ENCODE measurements at places on chromosomes 4 and X.
A peak's percentile ranks its signal among the peaks of the same experiment; 100 is the strongest.

GRCh38 chrX:151564035-151564434, 560 bp downstream of the PASD1 start:
- no peak for DNase-seq

DNA sequence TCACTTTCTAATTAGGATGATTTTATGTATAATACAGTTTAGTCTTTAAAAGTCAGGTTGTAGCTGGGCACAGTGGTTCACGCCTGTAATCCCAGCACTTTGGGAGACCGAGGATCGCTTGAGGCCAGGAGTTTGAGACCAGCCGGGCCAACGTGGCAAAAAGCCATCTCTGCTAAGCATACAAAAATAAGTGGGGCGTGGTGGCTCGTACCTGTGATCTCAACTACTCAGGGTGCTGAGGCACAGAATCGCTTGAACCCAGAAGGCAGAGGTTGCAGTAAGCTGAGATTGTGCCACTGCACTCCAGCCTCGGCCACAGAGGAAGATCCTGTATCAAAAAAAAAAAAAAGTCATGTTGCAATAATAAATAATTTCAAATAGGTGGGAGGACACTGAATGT, 364.2 kb downstream of the BMPR1B start:
- DNase-seq, result no peak

GRCh38 chr4:168674866-168675265, 178.0 kb downstream of the PALLD start:
- DNase-seq, result no peak

GRCh38 chrX:39845233-39845632, 252.5 kb downstream of the BCOR start:
- no peak for DNase-seq

DNA sequence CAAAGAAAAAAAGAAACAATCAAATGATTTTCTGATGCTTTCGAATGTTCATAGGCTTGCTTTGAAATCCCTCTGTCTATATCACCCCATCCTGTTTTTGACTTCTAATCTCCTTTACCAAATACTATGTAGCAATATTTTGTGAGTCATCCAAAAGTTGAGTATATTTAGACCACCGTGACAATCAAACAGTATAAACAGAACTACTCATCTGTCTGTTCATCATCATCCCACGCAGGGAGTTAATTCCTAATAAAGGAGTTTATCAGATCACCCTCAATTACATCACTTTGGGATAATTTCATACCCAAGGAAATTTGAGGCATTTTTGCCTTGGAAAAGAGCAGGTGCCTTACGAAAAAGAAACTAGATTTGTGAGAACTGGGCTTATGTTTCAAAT, 212.9 kb downstream of the CBR4 start:
- DNase-seq, result no peak

DNA sequence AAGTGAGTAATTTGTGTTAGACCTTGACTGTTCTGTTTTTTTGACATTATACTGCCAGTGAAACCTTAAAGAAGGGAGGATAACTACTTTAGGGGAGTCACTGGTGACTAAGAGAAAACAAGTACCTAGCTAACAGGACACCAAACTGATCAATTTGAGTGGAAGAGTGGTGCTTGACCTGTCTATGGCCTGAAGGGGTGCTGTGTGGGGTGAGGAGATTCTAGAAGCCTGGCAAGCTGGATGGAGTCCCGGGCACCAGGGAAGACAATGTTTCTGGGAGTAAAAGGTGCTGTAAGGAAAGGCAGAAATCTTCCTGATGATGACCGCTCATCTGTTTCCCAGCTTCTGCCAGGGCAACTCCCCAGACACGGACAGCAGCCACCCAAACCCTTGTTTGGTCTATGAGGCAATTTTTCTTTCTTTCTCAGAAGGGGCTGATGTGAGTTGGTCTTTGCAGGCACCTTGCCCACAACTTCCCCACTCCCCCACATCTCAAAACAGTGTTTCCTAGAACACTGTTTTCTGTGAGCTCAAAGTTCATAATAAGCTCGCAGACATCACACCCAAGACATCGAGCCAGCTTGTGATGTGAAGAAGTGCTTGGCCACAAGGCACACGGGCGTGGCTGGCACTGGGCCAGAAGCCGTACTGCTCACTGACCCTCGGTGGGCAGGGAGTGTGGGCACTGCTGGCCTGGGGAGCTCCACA, 4.6 kb downstream of the TXK start:
- DNase-seq, result no peak

GRCh38 chr4:149933883-149934282, 118.2 kb upstream of the IQCM start:
- DNase-seq, result no peak

GRCh38 chrX:154412468-154412867, 1.1 kb downstream of the TAFAZZIN start:
- no peak for DNase-seq

- DNase-seq, result no peak
Observed at GRCh38 chrX:105876658-105877057, 54.3 kb downstream of the NRK start.

DNA sequence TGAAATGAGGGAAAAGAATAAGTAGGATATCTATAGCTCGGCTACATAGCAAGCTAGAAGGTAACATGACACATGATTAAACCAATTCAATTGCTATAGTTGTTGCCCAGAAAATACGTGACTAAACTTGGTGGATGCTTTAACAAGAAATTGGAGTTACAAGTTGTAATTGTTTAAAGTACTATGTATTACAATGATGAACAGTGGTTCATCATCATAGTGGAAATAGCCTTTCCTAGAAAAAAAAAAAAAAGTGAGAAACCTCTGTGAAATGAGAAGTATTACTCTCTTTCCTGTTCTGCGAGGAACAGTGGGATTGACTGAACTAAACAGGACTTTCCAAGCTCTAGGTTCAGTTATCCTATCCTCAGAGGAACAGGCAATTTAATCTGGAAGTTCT, 209.7 kb upstream of the KLF3 start:
- DNase-seq, result no peak

GRCh38 chr4:103493450-103494159, 226.2 kb downstream of the TACR3 start:
- no peak for DNase-seq

- DNase-seq, result no peak
Observed at GRCh38 chr4:155675709-155676429, 9.2 kb downstream of the GUCY1A1 start.

GRCh38 chr4:113339430-113339813, 290.0 kb downstream of the ANK2 start:
- DNase-seq, result no peak

GRCh38 chr4:76257824-76258223, 6.3 kb downstream of the FAM47E start:
- DNase-seq, result no peak

DNA sequence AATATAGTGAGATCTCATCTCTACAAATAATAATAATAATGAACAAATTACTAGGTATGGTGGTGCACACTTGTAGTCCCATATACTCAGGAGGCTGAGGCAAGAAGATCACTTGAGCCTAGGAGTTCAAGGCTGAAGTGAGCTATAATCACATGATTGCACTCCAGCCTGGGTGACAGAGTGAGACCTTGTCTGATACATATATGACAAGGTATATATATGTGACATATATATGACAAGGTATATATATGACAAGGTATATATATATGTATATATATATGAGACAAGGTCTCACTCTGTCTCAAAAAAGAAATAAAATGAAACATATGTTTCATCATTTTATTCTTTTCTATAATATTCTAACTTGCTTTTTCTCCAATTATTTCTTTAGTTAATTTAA, 278.1 kb upstream of the TET2 start:
- no peak for DNase-seq

DNA sequence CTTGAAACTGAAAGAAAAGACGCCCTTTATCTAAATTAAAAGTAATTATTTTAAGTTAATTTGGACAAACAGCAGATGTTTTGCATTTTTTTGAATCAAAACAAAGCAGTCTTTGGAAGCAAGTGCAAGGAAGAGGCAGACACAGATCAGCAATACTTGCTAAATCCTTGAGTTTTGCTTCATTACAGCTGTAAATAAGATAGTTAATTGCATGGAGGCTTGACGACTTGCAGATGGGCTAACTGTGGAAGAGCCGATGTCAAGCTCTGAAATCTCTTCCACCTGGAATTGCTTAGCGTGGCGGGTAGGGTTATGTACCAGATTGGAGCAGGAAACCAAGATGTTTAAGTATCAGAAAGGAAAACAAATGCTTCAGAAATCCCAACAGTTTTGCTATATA, 148.8 kb downstream of the POLA1 start:
- DNase-seq, result no peak

DNA sequence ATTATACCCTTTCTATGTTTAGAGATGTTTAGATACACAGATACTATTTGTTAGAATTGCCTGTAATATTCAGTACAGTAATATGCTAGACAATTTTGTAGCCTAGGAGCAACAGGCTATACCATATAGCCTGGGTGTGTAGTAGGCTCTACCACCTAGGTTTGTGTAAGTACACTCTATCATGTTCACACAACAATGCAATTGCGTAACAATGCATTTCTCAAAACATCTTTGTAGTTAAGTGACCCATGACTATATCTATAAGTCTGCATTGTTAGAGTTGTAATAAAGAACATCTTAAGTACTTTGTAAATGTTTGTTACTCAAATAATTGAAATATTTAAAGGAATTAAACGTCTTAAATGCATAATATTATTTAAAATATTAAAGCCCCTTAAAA, 379.3 kb downstream of the PPP3CA start:
- no peak for DNase-seq

DNA sequence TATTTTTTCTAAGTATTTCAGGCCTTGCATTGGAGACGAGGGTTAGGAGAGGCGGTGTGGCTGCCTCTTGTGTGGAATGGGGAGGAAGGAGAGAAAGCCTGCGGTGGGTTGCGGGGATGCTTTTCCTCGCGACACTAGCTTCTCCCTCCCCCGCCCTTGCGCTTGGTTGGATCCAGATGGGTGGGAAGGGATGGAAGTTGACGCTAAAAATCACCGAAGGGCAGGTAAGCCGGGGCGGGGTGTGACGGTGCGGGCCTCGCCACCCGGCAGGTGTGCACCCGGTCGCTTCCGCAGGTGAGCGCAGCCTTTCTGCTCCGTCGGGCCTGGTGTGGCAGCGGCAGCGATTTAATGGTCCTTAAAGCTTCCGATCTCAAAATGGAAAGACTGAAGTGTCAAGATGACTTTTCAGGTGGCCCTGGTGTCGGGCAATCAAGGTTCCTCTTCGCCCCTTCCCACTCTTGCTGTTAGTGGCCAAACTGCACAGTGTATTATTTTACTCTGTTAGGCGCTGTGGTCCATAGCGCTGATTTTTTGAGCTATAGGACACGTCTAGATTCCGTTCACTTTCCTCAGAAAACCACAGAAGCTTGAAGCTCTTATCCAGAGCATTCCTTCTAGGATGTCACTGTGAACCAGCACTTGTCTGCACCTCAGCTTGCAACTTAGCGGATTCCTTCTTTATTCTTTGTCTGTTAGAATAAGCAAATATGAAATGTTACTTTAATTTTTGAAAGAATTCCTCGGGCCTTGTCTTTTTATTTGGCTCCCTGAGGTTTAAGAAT, 765 bp downstream of the ENOPH1 start:
- DNase-seq, result no peak

- peak; percentile 52 for DNase-seq
Observed at GRCh38 chr4:71229477-71230270, 109.1 kb upstream of the SLC4A4 start.

- DNase-seq, result no peak
Observed at GRCh38 chrX:22159071-22159470, 113.6 kb upstream of the CBLL2 start.

GRCh38 chr4:83782591-83782990, 246.7 kb downstream of the GPAT3 start:
- no peak for DNase-seq

- DNase-seq, result no peak
Observed at GRCh38 chr4:102341201-102341600, 4.1 kb downstream of the SLC39A8 start.

DNA sequence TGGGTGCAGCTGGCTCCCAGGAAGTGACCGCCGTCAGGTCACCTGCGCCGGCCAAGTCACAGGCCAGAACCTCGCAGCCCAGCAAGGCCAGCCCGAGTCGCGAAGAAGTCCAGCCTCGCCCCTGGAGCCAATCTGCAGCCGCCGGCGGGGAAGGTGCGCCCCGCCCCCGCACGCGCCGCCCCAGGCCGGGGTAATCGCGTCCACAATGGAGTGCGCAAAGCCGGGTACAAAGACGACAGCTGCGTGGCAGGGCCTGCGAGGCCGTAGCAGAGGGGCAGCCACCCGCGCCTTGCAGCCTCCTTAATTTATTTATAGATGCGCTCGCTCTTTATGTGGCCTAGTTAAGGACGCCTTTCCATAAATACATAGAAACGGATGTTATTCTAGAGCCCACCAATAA, 139.4 kb upstream of the CPEB2 start:
- DNase-seq, result peak; percentile 57

DNA sequence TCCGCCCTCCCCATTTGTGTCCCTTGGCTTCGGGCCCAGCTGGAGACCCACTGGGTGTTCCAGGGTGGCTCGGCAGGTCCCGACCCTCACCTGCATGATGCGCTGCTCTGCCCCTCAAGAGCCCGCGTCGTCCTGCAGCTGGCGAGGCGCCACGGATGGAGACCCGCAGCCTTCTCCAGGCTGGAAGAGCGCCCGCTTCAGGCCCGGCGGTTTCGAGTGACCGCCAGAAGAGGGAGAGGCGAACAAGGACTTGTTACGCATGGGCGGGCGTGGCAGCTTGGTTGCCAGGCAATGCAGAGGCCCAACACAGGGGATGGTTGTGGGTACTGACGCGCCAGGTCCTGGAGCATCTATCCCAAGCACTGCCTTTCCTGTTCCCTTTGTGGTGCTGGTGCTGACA, at the start of gene PDCL2:
Gene PDCL2 (minus strand): TSS at position 232 of the 400 bp plus-strand sequence. CDS start 136 bp downstream, at position 96.
- DNase-seq, result no peak

DNA sequence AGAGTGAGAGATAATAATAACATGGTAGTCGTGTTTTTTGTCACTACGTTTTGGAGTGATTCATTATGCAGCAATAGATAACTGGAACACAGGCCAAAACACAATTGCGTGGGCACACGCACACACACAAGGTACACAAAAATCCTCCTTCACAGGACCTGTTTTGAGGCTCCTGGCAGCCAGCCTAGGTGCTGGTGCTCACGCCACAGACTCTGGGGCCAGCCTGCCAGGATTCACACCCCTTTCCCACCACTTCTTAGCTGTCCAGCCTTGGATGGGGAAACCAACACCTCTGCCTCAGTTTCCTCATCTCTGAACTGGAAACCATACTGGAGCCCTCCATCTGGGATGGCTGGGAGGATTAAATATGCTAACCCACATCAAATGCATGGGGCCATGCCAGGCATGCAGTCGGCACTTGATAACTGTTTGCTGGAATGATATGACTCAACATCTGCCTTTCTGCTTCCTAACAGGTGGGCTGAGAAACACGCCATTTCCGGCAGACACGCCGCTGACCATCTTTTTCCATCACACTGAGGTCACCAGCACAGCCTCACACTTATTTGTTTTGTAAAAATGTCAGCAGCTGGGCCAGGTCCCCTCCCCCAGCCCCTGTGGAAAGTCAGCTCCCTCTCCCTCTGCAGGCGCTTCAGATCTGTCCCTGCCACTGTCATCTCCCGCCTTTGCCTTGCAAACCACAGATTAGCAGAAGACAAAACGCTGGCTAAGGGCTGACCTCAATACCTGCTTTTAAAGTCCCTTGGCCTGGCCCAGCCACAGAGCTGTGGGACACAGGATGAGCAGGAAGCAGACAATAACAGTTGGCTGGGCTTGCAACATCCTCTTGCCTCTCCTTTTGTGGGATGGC, 237.5 kb downstream of the BCOR start:
- peak; percentile 55 for DNase-seq

Data from ecto neural progenitor cell (in vitro differentiated cells).